ENCODE measurements at places on chromosomes 4 and X. TPM values are rescaled to one million over a fixed set of nuclear protein-coding genes. Genes with fewer than 3 reads are reported as not detected.

GRCh38 chr4:108135549-108136209, 33.1 kb downstream of the LEF1 start:
- no peak overlapping the region for H3K4me3 ChIP-seq
- no peaks in the 10 kb centered on the region for H3K4me1 ChIP-seq
- H3K27me3 ChIP-seq, result no peaks in the 10 kb centered on the region
- DNase-seq, result no peak
- H3K27ac ChIP-seq, result no peak overlapping the region

DNA sequence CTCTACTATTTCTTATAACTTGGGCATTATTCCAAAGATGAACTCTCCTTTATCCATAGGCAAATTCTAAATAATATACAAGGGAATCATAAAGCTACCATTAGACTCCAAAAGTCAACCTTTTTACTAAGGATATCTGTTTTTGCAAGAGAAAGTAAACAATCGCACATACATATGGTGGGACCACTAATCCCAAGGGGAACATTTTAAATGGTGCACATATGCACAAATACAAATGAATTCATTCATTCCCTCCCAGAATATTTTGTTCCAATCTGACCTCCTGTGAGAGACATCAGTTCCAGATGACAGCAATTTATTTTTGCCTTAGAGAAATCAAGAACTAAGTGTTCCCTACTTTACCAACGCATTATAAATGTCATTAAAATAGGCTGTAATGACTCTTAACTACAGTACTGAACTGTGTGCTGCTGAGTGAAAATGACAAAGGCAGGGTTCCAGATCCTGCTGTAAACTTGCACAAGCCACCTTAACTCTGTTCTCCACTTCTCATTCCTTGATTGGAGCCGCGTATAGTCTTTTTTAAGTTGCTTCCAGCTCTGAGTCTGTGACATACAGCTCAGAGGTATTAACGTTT, 2.0 kb downstream of the DHX15 start:
- H3K27me3 ChIP-seq, result no peaks in the 10 kb centered on the region
- H3K4me1 ChIP-seq, result peaks cover 6% of the 10 kb centered on the region
- H3K27ac ChIP-seq, result no peak overlapping the region
- peak overlapping the region; percentile 92 for H3K4me3 ChIP-seq
- no peaks in the 10 kb centered on the region for H3K36me3 ChIP-seq

- no peaks in the 10 kb centered on the region for H3K27me3 ChIP-seq
- no peaks in the 10 kb centered on the region for H3K36me3 ChIP-seq
- H3K4me1 ChIP-seq, result no peaks in the 10 kb centered on the region
- DNase-seq, result no peak
- H3K27ac ChIP-seq, result no peak overlapping the region
Measured at GRCh38 chr4:189185810-189186432, 754.8 kb upstream of the FRG1 start.

- no peak for DNase-seq
- H3K27me3 ChIP-seq, result no peaks in the 10 kb centered on the region
- H3K36me3 ChIP-seq, result no peaks in the 10 kb centered on the region
- H3K27ac ChIP-seq, result no peak overlapping the region
Measured at GRCh38 chrX:136021160-136021559, 35.9 kb downstream of the SLC9A6 start.

XPNPEP2 gene
- 4.0 TPM for polyA plus RNA-seq

F8A3 gene
- 1.1 TPM for polyA plus RNA-seq

Data from ovary (tissue), 10 donors.